EH (cell line): ENCODE measurements at places on chromosomes 5 and 9.

GRCh38 chr5:128667152-128667551, 129.1 kb upstream of the FBN2 start:
- DNase-seq = no peak

- peak; percentile 58 for DNase-seq
These were observed 79.6 kb downstream of the SMIM15 start for GRCh38 chr5:61082516-61083280.

DNA sequence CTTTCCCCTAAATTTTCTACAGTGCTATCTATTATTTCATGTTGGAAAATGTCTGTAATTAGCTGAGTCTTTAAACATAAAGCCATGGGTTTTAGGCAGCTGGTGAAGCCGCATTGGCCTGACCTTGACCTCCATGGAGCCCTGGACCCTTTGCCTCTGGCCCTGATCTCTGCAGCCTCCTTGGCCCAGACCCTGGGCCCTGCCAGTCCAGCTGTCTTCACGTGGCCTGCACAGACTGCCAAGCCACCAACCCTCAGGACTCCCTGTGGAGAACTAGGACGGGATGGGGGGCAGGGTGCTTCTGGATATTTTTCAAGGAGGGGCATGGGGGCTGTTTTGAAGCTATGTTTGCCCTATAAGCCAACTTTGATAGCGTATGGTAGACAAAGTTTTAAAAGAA, 29.8 kb upstream of the PPARGC1B start:
- no peak for DNase-seq

DNA sequence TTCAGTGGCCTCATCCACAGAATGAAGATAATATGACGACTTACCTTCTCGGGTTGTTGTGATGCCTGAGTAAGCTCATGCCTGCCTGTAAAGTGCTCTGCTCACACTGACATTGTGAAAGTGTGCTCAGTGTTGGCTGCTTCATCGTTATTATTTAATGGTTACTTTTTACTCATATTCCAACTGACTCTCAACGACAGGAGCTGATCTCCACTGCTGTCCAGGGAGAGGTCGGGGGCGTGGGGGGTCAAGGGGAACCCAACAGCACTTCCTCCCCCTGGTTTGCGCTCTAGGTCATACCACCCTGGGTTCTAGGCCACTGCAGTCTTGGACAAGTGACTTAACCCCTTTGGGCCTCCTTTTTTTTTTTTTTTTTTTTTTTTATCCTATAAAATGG, 52.9 kb upstream of the ANGPTL2 start:
- no peak for DNase-seq

GRCh38 chr9:35395076-35395705, 94.7 kb upstream of the RUSC2 start:
- no peak for DNase-seq

DNA sequence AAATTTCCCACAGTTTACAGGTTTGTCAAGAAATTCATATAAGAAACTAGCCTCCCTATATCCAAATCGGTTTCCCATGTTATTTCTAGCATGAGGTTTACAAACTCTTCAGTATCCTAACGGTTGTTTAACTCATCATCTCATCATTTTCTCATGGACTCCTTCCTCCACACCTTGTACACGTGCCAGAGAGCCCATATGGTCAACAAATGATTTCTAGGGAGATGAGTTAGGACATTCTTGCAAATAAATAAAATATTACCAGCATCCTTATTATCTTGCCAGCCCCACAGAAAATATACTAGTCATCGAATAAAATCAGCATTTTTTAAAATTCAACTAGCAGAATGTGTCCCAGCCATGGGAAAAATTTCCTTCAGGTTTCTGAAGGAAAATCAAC, 285.2 kb downstream of the EBF1 start:
- peak; percentile 32 for DNase-seq

- DNase-seq = peak; percentile 99
These were observed 157.8 kb downstream of the RGS3 start for GRCh38 chr9:113621309-113621791.

DNA sequence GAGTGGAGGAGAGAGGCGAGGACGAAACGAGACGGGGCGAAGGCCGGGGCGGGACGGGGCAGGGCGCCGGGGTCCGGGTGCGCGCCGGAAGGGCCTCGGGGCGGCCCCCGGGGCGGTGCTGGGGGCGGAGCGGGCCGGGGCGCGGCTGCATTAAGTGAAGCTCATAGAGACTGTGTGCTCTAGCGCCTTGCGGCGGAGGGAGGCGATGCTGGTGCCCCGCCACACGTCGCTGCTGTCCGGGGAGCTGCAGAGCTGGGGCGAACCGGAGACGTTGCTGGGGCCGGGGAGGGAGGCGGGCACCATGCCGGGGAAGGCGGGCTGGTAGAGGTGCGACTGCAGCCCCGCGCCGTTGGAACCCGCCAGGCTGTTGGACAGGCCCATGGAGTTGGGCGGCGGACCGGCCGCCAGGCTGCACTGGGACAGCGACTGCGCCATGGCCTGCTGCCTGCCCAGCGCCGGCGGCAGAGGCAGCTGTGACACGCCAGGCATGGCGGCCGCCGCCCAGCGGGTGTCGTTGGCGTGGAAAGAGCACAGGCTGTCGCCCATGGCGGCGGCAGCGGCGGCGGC, 8.3 kb downstream of the OTP start:
- peak; percentile 47 for DNase-seq

DNA sequence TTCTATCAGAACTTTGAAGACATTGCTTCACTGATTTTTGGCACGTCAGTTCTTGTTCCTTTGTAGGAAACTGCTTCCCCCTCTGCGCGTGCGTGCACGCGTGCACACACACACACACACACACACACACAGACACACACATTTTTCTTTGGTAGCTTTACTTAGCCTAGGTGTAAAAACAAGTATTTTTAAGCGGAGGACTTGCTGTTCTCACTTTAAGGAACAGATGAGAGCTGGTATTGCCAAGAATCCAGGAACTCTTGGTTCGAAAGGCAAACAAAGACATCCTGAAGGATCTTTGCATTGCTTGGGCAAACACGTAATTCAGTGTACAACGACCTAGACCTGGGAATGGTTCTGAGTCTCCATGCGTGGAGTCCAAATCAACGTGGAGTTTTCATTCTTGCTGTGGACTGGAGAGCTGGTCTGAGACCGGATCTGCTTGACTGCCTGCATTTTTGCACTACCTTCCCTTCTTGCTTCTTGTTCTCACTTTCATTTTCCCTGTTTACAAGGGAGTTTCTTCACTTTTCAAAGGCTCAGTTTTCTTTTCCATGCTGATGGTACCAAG, 8.2 kb downstream of the TMEM268 start:
- no peak for DNase-seq

GRCh38 chr5:144308174-144308573, 137.5 kb downstream of the KCTD16 start:
- no peak for DNase-seq

DNA sequence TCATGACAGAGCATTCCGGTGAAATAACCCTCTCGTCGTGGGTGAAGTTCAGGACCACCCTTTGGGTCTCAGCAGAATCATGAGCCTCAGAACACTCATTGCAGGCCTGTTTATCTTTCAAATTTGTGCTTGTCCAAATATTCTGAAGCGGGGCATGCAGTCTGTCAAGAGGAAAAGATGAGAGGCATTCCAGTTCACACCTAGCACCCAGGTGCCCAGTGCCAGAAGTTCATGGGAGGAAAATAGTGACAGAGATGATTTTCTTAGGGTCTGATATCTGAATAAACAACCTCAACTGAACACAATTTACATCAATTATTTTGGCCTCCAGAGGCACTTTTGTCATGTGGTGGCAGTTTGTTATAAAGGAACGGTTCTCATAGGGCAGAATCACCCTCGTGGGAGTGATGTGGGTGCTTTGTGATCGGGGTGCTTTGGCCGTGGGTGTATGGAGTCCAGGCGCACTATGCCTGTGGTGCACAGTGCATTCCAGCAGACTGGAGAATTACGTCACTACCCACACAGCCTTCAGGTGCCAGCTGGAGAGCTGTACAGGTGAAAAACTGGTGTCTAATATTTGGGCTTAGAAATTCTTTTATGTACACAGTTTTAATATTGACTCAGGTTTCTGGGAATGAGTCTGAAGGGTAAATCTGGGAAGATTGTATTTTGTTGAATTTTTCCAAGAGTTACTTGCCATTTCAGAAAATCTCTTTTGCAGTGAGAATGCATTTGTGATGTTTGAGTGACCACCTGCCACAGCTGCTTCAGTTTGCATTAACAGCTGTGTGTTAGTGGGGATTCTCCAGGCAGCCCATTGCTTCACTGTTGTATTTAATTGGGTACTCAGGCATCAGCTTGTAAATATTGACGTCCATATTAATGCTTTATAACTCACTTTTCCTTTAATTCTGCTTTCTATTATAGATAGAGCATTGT, 289.3 kb downstream of the FANCC start:
- no peak for DNase-seq

DNA sequence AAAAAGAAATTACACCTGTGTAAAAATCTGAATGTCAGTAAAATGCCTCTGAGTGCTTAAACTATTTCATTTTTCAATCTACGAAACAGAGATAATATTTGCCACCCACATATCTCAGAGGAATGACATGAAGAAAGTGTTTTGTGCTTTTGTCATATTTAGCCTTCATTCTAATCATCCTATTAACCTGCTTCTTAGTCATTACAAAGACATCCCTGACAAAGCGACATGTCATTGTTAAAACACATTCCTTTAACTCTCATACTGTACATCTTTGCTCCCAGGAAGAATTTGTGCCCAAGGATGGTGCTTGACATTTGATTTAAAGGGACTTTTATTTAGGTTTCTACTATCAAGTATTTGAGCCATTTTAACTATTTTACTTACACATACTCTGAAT, 275.9 kb downstream of the DMRTA1 start:
- DNase-seq = peak; percentile 1

- no peak for DNase-seq
These were observed 135.9 kb downstream of the CCDC192 start for GRCh38 chr5:127839072-127839471.

DNA sequence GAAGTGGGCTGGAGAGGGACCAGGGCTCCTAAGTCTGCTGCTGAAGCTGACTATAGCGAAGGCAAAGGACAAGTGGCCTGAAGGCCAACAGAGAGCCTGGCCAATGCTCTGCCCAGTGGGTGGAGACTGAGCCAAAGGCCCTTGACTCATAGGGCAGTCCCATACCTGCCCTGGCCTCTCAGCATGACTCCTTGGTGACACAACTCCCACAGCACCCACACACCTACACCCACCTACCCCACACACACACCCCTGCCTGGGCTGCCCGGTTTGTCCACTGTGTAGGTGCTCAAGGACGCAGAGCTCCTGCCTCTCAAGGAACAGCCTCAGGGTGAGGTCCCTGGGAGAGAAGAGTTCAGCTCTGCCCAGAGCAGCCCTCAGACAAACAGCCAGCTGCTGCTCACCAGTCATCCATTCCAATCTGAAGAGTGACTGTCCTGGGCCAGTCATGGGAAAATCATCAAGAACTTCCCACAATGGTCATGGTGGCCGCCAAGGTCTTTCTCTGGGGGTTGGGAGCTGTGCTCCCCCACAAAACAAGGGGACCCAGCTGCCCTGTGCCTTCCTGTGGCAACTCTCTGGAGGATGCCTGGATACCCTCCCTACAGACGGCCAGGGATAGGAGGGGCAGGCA, 5.0 kb downstream of the TNIP1 start:
- DNase-seq = peak; percentile 84

DNA sequence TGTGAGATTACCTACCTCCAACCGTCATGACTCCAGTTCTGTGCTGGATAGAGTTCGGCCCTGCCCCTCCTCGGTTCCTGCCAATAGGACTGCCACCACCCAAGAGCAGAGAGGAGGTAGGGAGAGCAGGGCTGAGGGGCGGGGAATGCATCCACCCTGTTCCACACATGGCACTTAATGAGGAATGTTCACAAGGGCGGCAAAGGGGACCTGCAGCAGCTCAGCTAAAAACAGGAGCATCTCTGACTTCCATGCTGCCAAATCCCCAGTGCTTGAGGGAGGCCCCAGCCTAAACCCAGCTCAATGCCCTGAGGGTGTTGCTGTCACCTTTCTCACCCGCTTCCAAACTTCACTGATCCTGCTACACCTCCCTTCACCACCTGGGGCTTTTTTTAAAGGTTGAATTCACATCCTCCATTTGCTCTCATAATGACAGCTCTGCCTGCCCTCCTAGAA, 7.8 kb upstream of the DELE1 start:
- no peak for DNase-seq

DNA sequence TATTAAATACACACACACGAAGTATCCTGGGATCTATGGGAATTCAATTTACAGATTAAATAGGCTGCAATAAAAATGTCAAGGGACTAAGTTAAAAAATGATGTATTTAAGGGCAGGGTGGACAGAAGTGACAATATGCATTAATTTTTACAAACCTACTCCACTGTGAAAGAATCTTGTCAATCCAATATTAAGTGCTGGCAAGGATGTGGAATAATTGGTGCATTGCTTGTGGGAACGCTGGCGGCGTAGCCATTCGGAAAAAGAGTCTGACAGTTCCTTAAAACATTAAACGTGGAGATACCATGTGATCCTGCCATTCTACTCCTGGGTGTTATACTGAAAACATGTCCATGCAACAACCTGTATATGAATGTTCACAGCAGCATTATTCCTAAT, 4.2 kb downstream of the CDC14B start:
- DNase-seq = no peak

DNA sequence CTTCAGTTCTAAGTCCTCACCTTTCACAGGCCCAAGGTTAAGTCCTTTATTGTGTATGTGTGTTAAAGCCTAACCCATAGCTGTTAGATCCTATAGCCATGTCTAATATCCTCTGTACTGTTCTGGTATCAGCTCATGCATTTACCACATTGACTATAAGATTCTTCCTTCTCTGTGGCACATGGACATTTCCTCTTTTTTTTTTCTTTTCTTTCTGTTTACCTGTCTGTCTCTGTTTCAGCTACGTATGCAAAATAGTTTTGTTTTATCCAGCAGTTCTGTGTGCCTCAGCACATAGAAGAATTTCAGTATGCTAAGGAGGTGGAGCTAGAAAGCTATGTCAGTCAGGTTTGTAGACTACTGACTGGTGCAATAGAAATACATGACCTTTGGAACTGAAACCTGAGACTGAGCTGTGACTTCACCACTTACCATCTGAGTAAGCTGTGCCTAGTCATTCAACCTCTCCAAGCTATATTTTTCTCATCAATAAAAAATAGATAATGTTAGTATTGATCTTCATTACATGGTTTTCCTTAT, 155.6 kb upstream of the VLDLR start:
- peak; percentile 22 for DNase-seq

DNA sequence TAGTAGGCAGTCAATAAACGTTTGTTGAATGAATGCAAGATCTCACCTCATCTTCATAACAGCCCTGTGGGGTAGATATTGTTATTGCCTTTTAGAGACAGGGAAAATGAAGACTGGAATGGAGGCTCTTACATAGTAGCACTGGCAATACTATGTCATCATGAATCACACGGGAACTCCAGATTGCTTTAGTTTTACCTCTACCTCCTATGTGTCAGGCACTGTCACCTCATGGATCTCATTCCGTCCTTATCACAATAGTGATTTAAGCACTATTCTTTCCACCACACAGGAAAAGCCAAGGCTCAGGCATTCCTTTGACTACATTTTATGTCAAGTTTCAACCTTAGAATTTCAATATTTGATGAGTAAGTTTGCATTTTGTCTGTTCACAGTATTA, 2.9 kb upstream of the EPB41L4B start:
- DNase-seq = no peak

- peak; percentile 90 for DNase-seq
These were observed 148.5 kb downstream of the SGCD start for GRCh38 chr5:156475182-156476157.
